Stomach (tissue), 19 donors: ENCODE measurements at places on chromosomes 5 and 9. TPM values are rescaled to one million over a fixed set of nuclear protein-coding genes. Genes with fewer than 3 reads are reported as not detected.
A peak's percentile ranks its signal among the peaks of the same experiment; 100 is the strongest.

DNA sequence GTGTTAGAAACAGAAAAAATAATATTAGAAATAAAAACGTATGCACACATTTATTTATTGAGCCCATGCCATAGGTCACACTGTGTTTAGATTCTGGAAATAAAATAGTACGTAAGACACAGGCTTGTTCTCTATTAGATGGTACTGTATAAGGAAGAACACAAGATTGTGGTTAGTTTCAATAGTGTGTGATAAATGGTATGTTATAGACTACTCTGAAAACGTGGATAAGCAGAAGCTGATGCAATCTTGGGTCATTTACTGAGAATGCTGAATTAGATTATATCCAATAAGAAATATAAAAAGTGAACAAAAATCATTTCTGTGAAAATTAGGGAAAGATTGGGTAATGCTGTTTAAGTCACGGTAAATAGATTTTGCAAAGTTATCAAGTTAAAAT, 1456.4 kb upstream of the ACO1 start:
- no peak for DNase-seq
- H3K27ac ChIP-seq = no peak overlapping the region
- H3K36me3 ChIP-seq = no peaks in the 10 kb centered on the region
- no peaks in the 10 kb centered on the region for H3K27me3 ChIP-seq
- H3K4me3 ChIP-seq = no peak overlapping the region

DNA sequence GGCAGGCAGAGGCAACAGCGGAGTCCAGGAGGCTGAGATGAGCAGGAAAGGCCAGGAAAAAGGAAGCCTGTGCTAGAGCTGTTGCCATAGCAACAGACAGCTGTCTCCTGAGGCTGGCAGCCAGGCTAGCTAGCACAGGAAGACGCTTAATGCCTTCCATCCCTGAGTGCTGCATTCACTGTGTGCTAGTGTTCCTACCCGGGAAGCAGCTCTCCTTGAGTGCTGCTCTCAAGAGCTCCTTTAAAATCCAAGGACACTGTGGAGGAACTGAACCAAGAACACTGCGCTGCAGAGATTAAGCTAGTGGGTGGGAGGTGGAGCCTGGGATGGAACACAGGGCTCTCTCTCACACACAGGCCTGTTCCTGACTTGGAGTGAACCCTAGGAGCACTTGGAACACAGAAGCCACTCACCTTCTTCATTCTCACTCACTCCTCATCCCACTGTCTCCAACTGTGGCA, 53.5 kb upstream of the IL7R start:
- H3K4me1 ChIP-seq = no peaks in the 10 kb centered on the region
- no peaks in the 10 kb centered on the region for H3K36me3 ChIP-seq
- no peak overlapping the region for H3K27ac ChIP-seq
- peak; percentile 80 for DNase-seq
- H3K4me3 ChIP-seq = no peak overlapping the region
- no peaks in the 10 kb centered on the region for H3K27me3 ChIP-seq

DNA sequence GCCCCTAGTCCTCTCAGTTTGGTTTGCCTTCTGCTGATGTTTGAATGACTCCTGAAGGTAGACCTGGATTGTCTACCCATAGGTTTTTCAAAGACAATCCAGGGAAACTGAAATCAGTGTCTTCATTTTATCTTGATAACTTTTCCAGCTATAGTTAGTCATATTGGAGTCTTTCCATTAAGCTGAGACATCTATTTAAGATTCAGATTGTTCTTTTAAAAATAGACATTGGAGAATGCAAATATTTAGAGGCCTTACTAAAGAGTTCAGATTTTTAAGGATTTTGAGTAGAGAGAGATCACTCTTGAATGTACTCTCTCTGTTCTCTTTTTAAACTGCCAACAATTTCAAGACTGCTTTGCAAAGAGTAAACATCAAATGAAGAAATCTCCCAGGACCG, 69.1 kb downstream of the GDNF start:
- H3K27me3 ChIP-seq = no peaks in the 10 kb centered on the region
- no peaks in the 10 kb centered on the region for H3K36me3 ChIP-seq
- no peaks in the 10 kb centered on the region for H3K4me1 ChIP-seq
- no peak for DNase-seq

GRCh38 chr9:134640506-134641172, 964 bp upstream of the COL5A1 start:
- H3K27ac ChIP-seq = peak overlapping the region; percentile 96
- peaks cover 14% of the 10 kb centered on the region for H3K4me1 ChIP-seq
- H3K27me3 ChIP-seq = peaks cover 45% of the 10 kb centered on the region
- no peak for DNase-seq

DNA sequence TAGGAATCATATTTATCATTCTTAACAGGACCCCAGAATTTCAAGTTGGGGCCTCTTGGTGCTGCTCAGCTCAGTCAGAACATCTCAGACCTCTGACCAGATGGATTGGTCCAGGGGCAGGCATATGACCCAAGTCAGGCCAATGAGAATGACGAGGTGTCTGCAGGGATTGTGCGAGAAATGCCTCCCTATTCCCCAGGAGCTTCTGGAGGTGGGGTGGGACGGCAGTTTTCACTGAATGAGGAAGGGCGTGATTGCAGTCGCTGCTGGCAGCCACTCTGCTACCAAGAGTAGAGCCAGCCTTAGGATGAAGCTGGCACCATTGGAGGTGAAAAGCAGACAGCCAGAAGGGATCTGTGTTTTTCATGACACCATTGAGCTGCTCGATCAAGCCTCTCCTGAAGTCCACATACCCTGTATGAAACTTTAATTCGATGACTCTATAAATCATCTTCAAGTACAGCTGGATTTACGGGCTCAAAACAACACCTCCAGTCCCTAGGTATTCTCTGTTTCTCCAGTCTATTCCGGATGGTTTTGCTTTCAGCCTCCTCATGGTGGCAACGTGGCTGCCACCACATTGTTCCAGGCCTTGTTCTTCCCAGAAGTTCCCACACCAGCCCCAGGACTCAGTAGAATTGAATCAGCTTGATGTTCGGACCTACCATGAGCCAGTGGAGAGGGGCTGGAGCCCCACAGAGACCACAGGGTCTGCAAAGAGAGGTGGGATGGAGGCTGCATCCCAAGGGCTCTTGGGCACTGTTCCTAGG, 70.2 kb upstream of the ADAMTS2 start:
- H3K4me1 ChIP-seq = no peaks in the 10 kb centered on the region
- H3K27ac ChIP-seq = no peak overlapping the region
- H3K4me3 ChIP-seq = no peak overlapping the region
- DNase-seq = no peak
- no peaks in the 10 kb centered on the region for H3K27me3 ChIP-seq

The RNF38 gene
- 22.9 TPM for total RNA-seq

GRCh38 chr5:60668686-60669304, 31.2 kb downstream of the DEPDC1B start:
- peaks cover 30% of the 10 kb centered on the region for H3K4me1 ChIP-seq
- H3K4me3 ChIP-seq = no peak overlapping the region
- no peaks in the 10 kb centered on the region for H3K36me3 ChIP-seq
- DNase-seq = no peak

- H3K36me3 ChIP-seq = no peaks in the 10 kb centered on the region
- no peak for DNase-seq
- H3K4me1 ChIP-seq = no peaks in the 10 kb centered on the region
- no peak overlapping the region for H3K27ac ChIP-seq
- no peaks in the 10 kb centered on the region for H3K27me3 ChIP-seq
Measured at GRCh38 chr5:56375011-56375410, 141.9 kb upstream of the ANKRD55 start.

- DNase-seq = no peak
- H3K4me1 ChIP-seq = no peaks in the 10 kb centered on the region
- no peaks in the 10 kb centered on the region for H3K27me3 ChIP-seq
- H3K36me3 ChIP-seq = no peaks in the 10 kb centered on the region
Measured at GRCh38 chr5:5341531-5342292, 80.8 kb upstream of the ICE1 start.

DNA sequence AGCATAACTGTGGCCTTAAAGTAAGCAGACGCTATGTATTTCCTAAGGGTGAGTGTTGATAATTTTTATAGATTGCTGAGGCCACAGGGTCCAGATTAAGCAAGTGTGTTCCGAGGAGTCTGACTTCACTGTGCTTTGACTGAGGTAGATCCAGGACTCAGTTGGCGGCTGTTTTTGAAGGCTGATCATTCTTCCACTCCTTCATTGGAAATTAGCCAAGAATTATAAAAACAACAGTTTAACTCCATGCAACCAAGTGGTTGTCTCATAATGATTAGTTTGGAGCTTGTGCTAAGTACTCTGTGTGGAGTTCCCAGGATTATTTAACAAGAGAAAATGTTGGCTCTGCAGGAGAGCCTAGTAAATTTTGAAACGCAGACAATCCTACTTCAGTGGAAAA, 19.1 kb downstream of the IQGAP2 start:
- peaks cover 28% of the 10 kb centered on the region for H3K4me1 ChIP-seq
- no peak for DNase-seq
- H3K36me3 ChIP-seq = no peaks in the 10 kb centered on the region
- no peaks in the 10 kb centered on the region for H3K27me3 ChIP-seq

GRCh38 chr5:174759091-174759490, 34.7 kb downstream of the MSX2 start:
- no peak for DNase-seq
- no peaks in the 10 kb centered on the region for H3K36me3 ChIP-seq
- H3K4me3 ChIP-seq = no peak overlapping the region
- no peak overlapping the region for H3K27ac ChIP-seq

GRCh38 chr5:147068998-147069397, 165.8 kb upstream of the STK32A start:
- H3K27me3 ChIP-seq = no peaks in the 10 kb centered on the region
- no peak overlapping the region for H3K27ac ChIP-seq
- H3K36me3 ChIP-seq = no peaks in the 10 kb centered on the region
- H3K4me1 ChIP-seq = peaks cover 15% of the 10 kb centered on the region

DNA sequence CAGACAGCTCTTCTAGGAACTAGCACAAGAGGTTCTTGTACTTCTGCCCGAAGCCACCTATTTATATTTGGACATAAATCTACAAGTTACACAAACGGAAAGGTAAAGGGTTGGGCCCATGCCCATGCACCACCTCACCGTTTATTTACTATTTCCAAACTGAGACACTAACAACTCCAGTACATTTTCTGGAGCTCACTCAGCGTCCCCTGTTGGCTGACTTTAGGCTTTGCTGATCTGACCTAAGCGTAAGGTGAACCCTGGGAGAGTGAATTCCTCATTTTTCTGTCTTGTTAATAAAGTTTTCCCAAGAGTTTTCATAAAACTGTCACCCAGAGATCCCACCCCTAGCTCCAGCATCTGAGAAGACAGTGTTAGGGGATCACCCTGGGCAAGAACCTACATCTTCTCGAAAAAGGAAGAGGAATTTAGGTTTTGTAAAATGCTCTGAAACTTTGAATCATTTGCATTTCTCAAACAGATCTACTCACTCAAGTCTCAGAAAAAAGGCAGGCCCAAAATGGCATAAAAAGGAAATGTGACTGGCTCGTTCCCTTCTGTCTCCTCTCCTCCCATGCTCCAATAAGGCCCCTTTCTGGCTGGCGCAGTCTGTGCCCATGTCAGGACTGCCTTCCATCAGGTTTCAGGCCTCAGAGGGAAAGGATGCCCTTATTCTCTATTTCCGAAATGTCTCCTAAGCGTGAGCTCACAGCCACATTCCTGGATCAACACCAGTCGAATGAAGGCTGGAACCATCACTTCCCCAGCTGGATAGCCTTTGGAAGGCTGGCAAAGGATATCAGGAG, 201.3 kb downstream of the FANCC start:
- H3K27ac ChIP-seq = peak overlapping the region; percentile 39
- H3K36me3 ChIP-seq = peaks cover 12% of the 10 kb centered on the region
- DNase-seq = no peak
- H3K4me1 ChIP-seq = peaks cover 24% of the 10 kb centered on the region
- H3K27me3 ChIP-seq = no peaks in the 10 kb centered on the region

The SPINK5 gene
- 2.3 TPM for total RNA-seq

DNA sequence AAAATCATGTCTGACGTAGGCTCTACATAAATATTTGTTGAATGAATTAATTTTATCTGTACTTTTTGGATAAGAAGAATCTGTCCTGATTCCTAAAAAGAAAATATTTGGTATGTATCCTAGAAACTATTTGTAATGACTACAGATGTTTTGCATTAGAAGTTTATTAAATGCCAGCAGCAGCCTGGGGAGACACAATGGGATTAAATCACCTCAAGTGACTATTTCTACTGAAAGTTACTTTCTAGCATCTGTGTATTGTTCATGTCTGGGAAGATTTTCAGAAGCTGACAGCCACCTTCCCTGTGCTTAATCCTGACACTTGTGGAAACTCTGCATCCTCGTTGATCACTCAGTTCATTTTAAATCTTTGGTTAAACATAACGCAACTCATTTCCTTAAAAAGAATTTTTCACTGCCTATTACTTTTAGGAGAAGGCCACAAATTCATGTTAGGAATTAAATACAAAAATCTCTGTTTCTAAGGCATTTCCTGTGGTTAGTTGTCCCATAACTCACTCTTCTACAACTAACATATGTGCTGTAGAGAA, 209.3 kb upstream of the PPP1R2B start:
- H3K27me3 ChIP-seq = no peaks in the 10 kb centered on the region
- H3K36me3 ChIP-seq = no peaks in the 10 kb centered on the region
- H3K4me1 ChIP-seq = no peaks in the 10 kb centered on the region

The NR5A1 gene
- total RNA-seq = not detected

The SLCO6A1 gene
- total RNA-seq = not detected

The IL33 gene
- total RNA-seq = 2.9 TPM

GRCh38 chr5:170338933-170339779, 41.6 kb upstream of the LCP2 start:
- no peak overlapping the region for H3K27ac ChIP-seq
- H3K36me3 ChIP-seq = no peaks in the 10 kb centered on the region
- peak; percentile 43 for DNase-seq
- H3K27me3 ChIP-seq = no peaks in the 10 kb centered on the region
- no peaks in the 10 kb centered on the region for H3K4me1 ChIP-seq

DNA sequence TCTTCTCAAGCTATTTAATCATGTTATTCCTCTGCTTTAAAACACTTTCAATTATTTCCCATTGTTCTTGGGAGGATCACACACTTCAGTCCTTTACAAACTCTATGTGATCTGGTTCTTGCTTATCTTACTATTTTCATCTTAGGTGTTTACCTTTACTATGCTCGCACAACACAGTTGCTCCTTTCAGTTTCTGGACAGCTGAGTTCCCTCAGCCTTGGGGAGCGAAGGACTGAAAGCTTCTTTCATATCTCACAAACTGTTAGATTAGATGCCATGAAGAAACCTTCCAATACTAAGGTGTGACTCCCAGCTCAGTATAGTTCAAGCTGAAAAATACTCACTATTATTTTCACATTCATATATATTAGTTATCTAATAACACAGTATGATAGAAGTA, 117.9 kb downstream of the CDC42SE2 start:
- H3K4me1 ChIP-seq = peaks cover 61% of the 10 kb centered on the region
- DNase-seq = no peak
- no peak overlapping the region for H3K4me3 ChIP-seq
- no peaks in the 10 kb centered on the region for H3K27me3 ChIP-seq

DNA sequence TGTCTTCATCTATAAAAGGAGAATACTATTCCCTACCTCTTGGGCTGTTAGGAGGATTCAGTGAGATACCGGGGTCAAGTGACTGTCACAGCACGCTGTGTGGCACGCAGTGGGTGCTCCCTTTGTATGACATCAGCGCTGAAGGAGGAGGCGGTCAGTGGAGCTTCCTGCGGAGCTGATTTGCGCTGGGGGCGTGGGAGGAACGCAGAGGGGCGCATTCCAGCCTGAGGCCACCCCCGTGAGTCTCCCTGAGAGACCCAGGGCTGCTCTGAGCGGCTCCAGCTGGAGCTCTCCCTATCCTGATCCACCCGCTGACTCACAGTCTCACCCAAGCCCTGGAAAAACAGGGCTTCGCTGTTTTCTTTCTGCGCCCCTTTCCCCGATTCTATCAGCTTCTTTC, 24.3 kb upstream of the NEURL1B start:
- DNase-seq = no peak
- no peaks in the 10 kb centered on the region for H3K36me3 ChIP-seq
- no peaks in the 10 kb centered on the region for H3K27me3 ChIP-seq
- H3K27ac ChIP-seq = peak overlapping the region; percentile 7
- H3K4me3 ChIP-seq = no peak overlapping the region

- no peaks in the 10 kb centered on the region for H3K27me3 ChIP-seq
- H3K36me3 ChIP-seq = no peaks in the 10 kb centered on the region
- no peak for DNase-seq
Measured at GRCh38 chr9:88379352-88379751, 8.9 kb upstream of the SPIN1 start.
